ENCODE measurements at places on chromosomes 1 and 21.

DNA sequence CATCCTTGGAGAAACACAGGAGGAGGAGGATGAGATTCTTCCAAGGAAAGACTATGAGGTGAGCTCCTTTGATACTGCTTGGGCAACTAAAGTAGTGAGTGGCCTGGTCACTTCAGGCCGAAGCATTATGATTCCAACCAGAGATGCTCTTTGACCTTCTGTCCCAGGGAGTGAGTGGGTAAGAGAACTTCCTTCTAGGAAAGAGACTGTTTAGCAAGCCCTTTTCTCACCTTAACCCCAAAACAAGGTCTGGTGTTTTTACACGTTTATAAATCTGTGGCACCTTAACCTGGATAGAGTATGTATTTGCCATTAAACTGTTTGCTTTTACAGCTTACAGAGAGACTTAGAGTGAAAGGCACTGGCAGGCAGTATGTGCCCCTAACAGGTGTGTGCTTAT lies 1.1 kb downstream of the CLCN6 start:
- DNase-seq = no peak

GRCh38 chr1:159076438-159077119 lies at the start of gene AIM2:
TSS of gene AIM2 (minus strand) at chr1:159076766. CDS start at chr1:159073499, 3,267 bp downstream.
- no peak for DNase-seq

- DNase-seq = no peak
Observed at GRCh38 chr1:91879733-91880132, 6.2 kb downstream of the TGFBR3 start.

GRCh38 chr1:15574741-15575140 lies 10.1 kb downstream of the AGMAT start:
- no peak for DNase-seq

DNA sequence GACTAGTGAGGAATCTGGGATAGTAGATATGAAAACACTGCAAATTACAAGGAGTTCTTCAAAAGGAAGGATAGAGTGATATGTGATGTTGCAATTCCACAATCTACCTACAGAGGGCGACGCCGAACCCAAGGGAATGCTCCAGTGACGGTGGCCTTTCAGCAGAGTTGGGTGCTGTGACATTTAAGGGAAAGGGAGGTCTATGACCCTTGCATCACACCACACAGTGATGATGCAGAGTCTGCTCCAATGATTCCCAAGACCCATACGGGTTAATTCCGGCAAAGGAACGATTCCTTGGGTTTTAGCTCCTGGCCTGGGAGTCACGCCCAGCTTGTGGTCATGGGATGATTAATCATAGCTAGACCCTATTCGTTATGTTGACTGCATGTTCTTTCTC lies 123.0 kb upstream of the IGSF21 start:
- no peak for DNase-seq

Data from HTR-8/SVneo (cell line).